ENCODE measurements at places on chromosomes 5 and 9.

- DNase-seq = no peak
Measured at GRCh38 chr9:98318834-98319478, 63.5 kb upstream of the TBC1D2 start.

GRCh38 chr5:180718810-180719453 is 20.9 kb downstream of the OR2Y1 start:
- no peak for DNase-seq

DNA sequence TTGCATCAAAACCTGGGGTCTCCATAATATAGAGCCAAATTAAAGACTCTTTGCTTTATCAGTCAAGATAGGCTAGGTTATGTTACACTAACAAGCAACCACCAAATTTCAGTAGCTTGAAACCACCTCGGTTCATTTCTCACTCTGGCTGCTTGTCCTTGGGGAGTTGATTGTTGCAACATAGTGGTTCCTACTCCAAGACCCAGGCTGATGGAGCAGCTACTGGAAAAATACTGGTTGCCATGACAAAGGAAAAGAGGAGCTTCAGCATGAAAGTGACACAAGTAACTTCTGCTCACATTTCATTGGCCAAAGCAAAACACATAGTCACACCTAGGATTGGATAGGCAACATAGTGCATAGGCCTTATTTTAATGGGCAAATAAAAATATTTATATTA is 18.5 kb upstream of the RCL1 start:
- DNase-seq = no peak

DNA sequence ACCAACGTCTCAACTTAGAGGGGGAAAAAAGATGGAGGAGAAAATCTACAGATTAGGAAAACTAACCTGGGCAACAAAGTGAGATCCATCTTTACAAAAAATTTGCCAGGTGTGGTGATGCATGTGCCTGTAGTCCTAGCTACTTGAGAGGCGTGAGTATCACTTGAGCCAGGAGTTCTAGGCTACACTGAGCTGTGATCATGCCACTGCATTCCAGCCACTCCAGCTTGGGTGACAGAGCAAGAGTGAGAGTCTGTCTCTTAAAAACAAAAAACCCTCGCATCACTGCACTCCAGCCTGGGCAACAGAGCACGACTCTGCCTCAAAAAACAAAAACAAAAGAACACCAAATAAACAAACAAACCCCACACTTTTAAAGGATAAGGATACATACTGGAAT is 98.1 kb upstream of the NR5A1 start:
- DNase-seq = no peak

- DNase-seq = no peak
Measured at GRCh38 chr5:135814812-135815211, 19.7 kb upstream of the SLC25A48 start.

GRCh38 chr9:104944871-104945270 is 16.9 kb upstream of the ABCA1 start:
- no peak for DNase-seq

DNA sequence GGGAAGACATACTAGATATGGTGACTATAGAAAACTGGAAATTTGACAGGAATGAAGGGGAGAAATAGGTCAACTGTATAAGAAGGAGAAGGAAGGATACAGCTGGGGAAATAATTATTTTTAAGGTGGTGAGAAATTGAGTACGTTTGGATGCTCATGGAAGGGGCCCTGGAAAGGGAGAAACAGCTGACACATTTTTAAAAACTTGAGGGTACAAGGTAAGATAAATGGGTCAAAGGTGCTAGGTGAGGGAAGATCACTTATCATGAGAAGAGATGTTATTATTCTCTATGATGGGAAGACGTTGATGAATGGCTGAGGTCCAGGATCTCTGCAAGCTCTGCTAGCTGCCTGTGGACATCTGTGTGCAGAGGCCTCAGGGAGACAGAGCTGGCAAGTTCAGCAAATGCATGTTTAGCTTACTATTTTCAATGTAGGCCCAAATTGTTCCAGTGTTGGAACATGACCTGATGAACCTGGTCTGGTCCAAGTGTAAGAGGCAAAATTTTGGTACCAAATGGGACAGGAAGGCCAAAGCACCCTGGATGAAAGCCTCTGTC is 181.7 kb downstream of the MTRR start:
- DNase-seq = no peak

DNA sequence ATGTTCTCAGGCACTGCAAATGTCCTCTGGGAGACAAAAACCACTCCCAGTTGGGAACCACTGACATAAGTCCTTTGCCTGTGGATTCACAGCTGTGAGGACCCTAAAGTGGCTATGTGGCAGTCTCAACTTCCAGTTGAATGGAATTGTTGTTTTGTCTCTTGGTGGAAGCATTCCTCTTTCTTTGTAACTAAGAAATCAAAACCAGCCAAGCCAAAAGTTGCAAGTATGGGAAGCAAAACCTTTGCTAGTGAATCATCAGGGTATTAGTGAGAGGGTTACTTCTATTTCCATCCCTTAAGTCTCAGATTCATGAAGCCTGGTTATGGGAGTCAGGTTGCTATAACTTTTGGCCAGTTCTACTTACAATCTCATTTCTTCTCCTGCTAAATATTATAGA is 49.8 kb upstream of the RPS23 start:
- DNase-seq = no peak

DNA sequence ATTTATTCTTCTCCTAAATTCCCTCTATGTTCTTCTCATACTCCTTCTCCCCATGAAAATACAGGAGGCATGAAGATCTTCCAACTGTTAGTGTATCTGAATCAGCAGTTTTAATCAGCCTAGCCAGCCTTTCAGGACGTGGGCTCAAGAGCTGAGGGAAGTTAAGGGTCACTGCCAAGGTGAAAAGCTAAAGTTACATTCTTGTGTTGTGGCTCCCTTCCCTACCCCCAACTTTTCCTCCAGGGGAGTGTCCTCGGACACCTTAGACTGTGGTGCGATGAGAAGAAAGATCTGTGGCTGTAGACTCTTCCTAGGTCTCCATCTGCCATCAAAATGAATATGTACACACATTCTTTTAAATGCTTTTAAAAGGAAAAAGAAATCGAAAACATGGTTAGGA is 4.2 kb downstream of the DMRT3 start:
- no peak for DNase-seq

GRCh38 chr5:126583761-126584160 is 11.3 kb downstream of the ALDH7A1 start:
- no peak for DNase-seq

DNA sequence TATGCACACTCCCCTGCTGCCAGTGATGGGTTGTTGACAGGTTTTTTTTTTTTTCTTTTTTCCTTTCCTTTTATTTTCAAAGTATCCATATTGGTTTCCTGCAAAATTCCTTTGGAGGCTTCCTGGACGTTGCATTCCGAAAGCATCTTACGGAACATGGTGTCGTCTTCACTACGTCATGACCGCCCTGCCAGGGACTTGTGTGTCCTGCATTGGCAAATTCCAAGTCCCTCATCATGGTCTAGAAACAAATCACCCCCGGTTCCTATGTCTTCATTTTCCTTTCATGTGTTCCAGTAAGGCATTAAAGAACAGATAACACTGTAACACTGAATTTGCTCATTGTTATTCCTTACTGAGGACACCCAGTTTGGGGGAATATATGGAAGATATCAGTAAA is 35.0 kb upstream of the ADAMTSL1 start:
- no peak for DNase-seq

GRCh38 chr9:86687788-86688187 is 259.5 kb downstream of the GAS1 start:
- DNase-seq = no peak

DNA sequence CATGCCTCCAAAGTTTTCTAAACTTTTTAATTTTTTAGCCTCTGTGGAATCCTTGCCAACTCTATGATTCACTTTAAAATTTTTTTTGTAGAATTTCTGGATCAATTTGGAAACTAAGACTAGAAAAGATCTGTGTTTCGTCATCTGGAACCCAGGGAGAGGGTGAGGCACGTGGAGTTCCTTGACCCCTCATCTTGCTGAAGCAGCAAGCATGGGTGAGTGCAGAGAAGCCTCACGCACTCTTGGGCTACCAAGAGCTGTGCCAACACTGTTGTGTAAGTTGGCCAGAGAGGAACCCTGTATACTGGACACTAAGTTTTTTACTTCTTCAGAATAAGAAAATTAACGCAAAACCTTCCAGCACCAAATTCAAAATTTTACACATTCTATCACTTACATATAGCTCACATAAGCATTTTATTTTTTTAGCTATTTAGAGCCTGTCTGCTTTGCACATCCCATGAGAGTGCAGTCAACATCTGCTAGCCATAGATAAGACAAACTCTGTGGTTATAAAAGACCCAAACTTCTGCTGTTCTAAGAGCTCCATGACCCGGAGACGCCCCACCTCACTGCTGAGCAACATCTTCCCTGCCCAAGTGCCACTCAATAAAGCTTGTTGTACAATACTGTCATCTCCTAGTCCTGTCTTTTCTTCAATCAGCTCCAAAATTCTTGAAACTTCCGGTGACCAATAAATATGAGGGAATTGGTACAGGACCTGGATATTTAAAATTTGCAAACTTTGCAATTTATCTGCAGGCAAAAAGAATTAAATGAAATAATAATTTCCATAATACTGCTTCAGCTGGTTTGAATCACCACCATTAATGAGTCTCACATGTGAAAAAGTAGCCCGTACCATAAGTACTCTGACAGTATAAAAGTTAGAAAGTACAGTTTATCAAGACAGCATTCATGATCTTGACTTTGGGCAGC is 69.7 kb upstream of the ADCY2 start:
- no peak for DNase-seq

DNA sequence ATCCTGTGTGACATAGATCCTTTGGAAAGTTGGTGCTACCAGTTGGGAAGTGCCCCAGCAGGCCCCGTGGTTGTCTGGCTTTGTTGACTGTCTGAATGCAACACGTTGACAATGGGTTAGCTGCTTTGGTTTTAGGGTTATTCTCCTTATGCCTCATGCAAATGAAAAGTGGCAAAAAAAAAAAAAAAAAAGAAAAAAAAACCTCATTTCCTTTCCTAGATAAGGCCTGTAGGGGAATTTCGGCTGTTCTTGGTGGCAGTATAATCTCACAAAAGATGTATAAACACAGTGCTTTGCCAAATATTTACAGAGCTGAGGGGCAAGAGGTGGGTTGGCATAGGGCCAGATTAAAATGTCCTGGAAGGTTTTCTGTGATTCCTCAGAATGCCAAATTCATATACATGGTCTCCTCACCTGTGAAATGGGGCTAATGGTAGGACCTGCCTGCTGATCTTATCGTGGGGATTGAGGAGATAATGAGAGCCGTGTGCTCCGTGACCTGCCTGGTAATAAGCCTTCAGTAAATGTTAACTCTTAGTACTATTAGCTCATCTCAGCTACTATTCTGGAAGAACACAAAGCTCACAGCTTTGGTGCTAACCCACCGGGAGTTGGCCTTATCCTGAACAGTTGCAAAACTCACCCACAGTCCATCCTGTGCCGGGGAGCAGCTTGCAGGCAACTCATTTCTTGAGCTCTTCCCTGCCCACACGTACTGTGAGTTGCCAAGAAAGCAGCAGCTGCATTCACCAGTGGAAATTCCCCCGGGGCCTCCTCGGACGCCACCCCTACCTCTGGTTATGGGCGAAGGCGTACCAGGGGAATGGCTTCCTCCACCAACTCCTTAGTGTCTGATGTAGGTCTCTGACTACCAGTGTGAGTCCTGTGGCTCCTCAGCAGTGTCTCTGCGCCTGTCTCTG is 220.3 kb downstream of the NR3C1 start:
- peak; percentile 65 for DNase-seq

- no peak for DNase-seq
Measured at GRCh38 chr5:153594785-153595184, 104.3 kb downstream of the GRIA1 start.

DNA sequence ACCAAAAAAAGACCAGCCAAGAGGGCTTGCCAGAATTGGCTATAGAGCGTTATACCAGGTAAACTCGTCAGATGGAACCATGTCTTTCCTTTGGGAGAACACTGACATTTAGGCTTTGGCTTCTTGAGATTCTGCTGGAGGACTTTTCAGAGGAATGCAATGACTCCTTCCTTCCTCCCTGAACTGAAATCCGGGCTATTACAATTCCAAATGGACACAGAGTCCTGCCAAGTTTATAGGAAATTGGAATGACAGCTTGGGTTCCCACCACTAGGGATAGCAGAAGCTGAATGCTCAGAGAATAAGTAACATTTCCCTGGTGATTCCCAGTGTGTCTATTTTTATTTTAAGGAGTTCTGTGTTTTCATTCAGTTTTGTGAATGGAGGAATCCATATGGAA is 143.0 kb downstream of the FGF1 start:
- no peak for DNase-seq

DNA sequence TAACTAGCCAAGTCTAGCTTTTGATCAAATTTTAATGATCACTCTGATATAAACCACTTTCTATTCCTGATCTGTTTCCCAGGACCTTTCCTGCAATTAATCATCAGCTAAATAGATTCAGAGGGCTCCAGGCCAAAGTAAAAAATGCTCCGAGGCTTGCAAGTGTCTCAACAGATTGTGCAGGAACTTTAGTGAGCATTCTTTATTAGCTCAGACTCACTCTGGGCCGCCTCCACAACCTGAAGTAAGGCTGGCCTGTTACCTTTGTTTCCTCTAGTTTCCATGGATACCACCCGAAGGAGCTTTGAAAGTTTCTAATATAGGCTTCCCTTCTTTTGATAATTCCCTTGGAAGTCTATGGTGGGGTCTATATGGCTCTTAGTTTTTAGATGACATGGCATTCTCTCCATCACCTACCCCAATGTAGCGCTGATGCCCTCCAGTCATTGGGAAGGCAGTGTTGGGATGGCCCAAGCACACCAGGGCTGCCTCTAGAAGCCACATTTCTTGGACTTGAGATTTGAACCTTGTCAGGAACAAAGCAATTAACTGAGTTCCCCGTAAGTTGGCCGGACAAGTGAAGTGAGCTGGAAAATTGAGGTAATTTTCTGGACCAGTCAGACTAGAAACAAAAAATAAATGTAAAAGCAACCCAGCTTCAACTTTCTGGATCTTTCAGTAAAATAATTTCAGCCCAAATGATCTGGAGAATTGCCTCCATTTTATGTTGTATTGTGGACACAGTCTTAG is 97.6 kb upstream of the LHFPL2 start:
- DNase-seq = no peak

- no peak for DNase-seq
Measured at GRCh38 chr5:94901191-94901979, 282.9 kb downstream of the SLF1 start.

DNA sequence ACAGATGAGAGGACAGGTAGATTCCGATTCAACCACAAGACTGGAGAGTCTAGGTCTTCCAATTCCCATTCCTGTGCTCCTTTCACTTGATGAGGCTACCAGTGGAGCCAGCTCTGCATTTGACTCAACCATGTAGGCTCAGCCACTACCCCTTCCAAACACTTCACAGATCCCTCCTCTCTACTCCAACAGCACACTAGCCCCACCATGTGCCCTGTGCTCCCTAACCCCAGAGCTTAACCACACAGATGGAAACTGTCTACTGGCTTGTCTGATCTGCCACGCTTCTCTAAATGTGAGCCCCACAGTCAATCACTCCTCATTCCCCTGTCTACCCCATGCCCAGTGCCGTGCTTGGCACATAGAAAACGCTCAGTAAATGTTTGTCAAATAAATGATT is 508.2 kb downstream of the CDK5RAP2 start:
- no peak for DNase-seq

Measured in stimulated activated CD8-positive, alpha-beta memory T cell treated with anti-CD3 and anti-CD28 coated beads, Interleukin-15, amount 100 ng/mL, for 48 hours (primary cell).